ENCODE measurements at places on chromosomes 2 and 18.
A peak's percentile ranks its signal among the peaks of the same experiment; 100 is the strongest.

GRCh38 chr2:148812306-148812705 is 62.7 kb upstream of the KIF5C start:
- DNase-seq, result peak; percentile 35

GRCh38 chr2:128736689-128737545 is 418.2 kb upstream of the HS6ST1 start:
- DNase-seq, result peak; percentile 34

GRCh38 chr18:57437766-57438671 is 2.8 kb downstream of the ONECUT2 start:
- peak; percentile 93 for DNase-seq

DNA sequence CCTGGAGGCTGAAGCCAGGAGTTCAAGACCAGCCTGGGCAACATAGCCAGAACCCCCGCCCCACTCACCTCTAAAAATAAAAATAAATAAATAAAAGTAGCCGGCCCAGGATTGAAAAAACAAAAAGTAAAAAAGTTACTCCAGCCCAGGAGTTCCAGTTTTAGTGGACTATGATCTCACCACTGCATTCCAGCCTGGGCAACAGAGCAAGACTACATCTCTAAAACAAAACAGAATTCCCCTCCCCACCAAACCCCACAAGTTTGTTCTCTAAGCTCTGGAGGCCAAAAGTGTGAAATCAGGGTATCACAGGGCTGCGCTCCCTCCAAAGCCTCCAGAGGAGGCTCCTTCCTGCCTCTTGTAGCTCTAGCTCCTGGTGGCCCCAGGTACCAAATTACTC is 1.7 kb downstream of the D2HGDH start:
- no peak for DNase-seq

DNA sequence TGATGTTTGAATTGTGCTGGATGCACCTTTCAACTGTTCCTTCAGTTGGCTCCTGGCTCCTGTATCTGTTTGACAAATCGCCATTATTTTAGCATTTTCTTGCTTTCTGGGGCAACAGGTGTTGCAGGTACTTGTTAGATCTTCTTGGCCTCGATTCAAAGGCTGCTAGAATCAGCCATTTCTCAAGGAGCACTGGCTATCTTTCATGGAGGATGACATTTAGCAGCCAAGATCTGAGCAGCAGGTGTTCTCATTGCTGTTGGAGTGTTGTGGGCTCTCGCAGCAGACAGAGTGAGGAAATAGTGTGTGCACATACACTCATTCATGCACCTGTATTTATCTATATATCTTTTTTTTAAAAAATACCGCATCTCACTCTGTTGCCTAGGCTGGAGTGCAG is 52.2 kb downstream of the INPP5D start:
- DNase-seq, result no peak

DNA sequence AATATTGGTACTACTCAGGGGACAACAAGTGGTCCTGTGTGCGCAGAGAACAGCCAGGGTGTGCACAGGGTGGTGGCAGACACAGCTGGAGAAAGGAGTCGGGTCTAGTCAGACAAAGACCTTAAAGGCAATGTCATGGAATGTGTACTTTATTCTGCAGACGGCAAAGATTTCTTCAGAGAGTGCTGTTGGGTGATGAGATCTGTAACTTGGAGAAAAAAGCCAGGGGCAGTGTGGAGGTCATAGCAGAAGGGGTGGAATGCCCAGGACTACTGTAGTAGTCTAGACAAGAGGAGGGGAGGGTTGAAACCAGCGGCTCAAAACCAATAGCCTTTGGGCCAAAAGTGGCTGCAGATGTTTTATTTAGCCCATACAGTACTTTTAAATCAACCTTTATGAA is 121.3 kb upstream of the ZFP36L2 start:
- DNase-seq, result no peak

DNA sequence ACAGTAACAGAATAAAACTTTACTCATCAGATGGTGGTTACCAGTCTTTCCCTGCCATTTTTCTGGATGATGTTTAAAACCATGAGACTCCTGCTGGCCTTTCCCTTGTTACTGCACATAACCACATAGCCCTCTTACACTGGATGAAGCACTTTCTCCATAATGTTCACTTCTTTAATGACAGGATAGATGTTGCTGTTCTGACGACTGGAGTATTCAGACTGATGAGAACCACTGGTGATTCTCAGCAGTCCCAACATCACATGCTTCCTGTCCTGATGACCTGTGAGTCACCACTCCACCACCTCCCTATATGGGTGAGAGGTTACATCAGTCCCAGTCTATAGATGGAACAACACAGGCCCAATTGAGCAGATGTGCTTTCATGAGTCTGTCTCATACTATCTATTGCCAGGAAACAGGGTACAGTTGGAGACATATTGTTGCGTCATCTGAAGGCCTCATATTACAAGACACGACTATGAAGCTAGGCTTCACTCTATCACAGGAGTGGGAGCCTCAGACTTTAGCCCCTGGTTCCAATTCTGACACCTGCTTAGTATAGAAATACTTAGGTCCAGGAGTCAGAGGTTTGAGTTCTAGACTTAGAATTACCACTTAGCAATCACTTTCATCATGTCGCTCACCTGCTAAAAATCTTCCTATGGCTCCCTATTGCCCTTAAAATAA is 145.7 kb upstream of the KLF7 start:
- DNase-seq, result no peak

DNA sequence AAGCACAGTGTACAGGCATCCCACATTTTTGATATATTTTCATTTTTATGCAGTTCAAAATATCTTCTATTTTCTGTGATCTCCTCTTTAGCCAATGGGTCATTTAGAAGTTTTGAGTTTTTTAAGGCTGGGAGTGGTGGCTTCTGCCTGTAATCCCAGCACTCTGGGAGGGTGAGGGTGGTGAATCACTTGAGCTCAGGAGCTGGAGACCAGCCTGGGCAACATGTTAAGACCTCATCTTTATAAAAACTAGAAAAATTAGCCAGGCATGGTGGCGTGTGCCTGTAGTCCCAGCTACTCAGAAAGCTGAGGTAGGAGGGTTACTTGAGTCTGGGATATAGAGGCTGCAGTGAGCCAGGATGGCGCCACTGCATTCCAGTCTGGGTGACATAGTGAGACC is 17.8 kb downstream of the UBR3 start:
- DNase-seq, result no peak

- DNase-seq, result no peak
Measured at GRCh38 chr2:234203135-234203984, 152.9 kb downstream of the SPP2 start.

- DNase-seq, result no peak
Measured at GRCh38 chr2:178998539-178998938, 51.4 kb downstream of the CCDC141 start.

- DNase-seq, result no peak
Measured at GRCh38 chr2:118686346-118686745, 161.1 kb downstream of the EN1 start.

GRCh38 chr2:82027921-82028615 is 1723.5 kb upstream of the LRRTM1 start:
- DNase-seq, result peak; percentile 15

DNA sequence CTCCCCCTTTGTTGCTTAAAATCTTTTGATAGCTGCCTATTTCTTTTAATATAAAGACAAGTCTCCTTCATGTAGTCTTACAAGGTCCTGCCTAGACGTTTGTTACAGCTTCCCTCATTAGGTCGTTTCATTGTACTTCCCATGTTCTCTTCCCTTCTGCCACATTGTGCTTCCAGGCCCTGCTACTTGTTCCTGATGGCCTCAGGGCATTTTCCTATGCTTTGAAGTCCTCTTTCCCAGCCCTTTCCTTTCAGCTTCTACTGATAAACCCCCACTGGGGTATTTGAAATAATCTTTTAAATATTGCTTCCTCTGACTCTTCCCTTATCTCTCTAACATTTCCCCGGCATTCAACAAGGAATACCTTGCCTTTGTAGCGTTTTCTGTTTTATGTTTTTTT is 67.4 kb downstream of the UBE2E3 start:
- no peak for DNase-seq

- DNase-seq, result no peak
Measured at GRCh38 chr2:186984481-186984880, 135.5 kb upstream of the ZSWIM2 start.

- no peak for DNase-seq
Measured at GRCh38 chr2:26674771-26675170, 17.8 kb upstream of the KCNK3 start.

DNA sequence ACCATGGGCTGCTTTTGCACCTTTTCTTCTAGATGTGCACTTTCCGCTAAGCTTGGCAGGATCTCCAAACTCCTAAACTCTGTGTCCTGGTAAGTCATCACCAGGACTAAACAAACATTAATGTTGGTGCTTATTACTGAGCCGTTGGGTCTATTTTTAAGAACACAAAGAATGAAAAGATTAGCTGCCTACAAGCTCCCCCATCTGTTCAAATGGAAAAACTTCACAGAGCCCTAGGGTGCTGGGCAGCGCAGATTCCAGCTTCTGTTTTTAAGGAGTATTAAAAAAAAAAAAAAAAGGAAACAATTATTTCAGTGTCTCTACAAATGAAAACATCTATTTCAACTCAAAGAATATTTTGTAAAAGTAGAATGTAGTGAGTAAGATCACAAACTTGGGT is 97.8 kb upstream of the AQP4 start:
- no peak for DNase-seq

- peak; percentile 8 for DNase-seq
Measured at GRCh38 chr2:101419096-101419663, 31.9 kb upstream of the CREG2 start.
